Stimulated activated naive CD8-positive, alpha-beta T cell treated with anti-CD3 and anti-CD28 coated beads, Interleukin-15, amount 100 ng/mL, for 72 hours (primary cell): ENCODE measurements at places on chromosomes 3 and 15.

- DNase-seq = no peak
Observed at GRCh38 chr3:105413343-105413887, 46.7 kb downstream of the ALCAM start.

DNA sequence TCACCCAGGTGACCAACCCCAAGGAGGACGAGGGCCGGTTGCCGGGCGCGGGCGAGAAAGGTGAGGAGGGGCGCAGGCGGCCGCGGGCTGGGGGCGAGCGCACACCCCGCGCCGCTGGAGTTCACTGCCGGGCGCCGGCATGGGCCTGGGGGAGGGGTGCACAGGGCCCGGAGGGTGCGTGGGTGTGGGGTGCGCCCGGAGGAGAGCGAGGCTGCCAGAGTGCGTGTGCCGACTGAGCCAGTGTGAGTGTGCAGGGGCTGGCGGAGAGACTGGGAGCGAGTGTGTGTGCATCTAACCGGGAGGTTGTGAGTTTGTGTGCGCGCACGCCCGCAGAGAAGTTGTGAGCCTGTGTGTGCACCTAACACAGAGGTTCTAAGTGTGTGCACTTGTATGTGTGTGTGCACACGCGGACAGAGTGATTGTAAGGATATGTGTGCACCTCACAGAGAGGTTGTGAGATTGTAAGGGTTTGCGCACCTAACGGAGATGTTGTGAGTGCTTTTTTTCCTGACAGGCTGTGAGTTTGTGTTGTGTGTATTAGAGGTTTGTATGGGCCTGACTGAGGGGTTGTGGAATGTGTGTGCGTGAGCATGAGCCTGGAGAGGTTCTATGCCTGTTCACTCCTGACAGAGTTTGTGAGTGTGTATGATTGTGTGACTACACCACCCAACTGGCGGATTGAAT is 681 bp downstream of the CTDSPL start:
- DNase-seq = peak; percentile 38

- DNase-seq = no peak
Observed at GRCh38 chr3:119098619-119099222, 47.2 kb upstream of the TEX55 start.

GRCh38 chr15:101114610-101115009 is 137.2 kb downstream of the CHSY1 start:
- no peak for DNase-seq

- DNase-seq = no peak
Observed at GRCh38 chr3:157311633-157312375, 124.8 kb upstream of the PTX3 start.

- DNase-seq = no peak
Observed at GRCh38 chr15:88120026-88120425, 136.5 kb downstream of the NTRK3 start.

- peak; percentile 36 for DNase-seq
Observed at GRCh38 chr15:62482785-62483429, 317.8 kb upstream of the C2CD4B start.

GRCh38 chr3:20388971-20389370 is 203.0 kb upstream of the SGO1 start:
- DNase-seq = no peak

DNA sequence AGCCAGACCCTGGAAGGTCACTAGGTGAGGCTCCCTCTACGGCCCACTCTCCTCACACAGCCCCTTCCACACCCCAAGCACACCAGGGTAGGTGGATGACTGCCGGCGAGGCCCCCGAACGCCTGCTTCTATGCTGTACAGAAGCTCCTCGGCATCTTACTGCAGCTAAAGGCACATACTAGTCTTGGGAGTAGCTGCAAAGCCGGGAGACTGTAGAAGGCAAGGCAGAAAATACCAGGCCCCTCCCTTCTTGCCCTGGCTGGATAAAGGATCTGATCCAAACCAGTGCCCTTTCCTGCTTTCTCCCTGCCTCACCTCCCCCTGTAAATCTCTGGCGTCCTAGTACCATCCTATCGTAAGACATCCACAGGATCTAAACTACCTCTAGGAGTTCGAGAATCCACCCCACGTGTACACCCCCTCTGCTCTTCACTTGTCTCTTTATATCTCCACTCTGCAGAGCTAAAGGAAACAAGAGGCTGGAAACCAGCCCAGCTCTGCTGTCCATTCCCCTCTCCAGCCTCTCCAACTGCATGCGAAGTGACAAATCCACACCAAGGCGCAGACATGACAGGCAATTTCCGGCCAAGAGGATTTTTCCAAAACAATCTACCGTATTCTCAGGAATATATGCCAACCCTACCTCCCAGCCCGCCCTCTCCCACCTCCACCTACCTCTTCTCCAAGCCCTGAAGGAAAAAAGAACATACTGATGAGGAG is 11.8 kb downstream of the TNK2 start:
- no peak for DNase-seq

GRCh38 chr15:39392469-39393047 is 188.3 kb upstream of the THBS1 start:
- no peak for DNase-seq

DNA sequence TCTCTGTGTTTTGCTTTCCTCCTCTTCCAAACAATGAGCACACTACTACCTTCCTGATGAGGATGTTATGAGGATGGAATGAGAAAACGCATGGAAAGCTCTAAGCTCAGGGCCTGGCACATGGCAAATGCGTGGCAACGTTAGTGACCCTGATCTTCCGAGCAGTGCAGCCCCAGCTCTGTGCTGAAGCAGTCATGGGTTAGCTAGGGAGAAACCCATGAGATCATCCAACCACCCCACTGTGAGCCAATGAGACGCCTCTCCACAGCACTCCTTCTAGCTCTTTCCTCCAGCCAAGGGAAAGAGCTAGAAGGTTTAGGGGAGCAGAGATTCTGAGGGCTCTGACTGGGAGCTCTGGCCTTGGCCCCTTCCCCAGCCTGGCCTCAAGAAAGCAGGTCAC is 4.5 kb downstream of the CPN2 start:
- no peak for DNase-seq

DNA sequence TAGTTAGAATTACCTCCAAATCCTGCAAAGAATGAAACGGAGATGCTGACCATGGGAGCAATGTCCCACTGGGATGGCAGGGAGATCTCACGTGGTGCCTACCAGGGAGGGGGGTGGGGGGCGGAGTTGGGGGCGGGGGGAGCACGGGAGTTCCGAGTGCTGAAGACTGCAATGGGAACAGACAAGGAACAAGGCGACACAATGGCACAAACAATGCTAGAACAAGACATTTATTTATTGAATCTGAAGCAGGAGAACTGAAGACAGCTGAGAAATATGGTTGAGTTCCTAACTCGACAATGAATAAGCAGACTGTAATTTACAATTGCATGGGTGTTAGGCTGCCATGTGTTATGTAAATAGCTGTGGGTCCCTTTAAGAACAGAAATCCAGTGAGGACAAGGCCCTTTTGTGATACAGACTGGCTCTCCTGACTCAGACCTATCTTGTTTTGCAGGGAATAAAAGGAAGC is 91.2 kb downstream of the AQP9 start:
- no peak for DNase-seq

DNA sequence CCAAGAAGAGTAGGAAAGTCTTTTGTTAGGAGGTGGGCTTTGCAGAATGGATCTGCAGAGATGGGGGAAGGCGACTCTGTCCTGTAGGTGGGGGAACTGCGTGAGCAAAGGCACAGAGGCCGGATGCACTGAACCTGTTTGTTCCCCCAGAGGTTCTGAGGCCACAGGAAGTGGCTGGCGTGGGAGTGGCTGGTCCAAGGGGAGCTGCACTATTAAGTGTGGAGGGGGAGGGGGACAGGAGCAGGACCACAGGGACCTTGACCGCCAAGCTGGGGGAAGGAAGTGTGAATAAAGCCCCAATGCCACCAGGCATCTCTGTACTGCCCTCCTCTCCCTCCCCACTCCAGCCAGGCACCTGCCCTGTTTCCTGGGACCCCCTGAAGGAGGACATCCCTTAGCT is 51.8 kb downstream of the CYP11A1 start:
- peak; percentile 62 for DNase-seq

DNA sequence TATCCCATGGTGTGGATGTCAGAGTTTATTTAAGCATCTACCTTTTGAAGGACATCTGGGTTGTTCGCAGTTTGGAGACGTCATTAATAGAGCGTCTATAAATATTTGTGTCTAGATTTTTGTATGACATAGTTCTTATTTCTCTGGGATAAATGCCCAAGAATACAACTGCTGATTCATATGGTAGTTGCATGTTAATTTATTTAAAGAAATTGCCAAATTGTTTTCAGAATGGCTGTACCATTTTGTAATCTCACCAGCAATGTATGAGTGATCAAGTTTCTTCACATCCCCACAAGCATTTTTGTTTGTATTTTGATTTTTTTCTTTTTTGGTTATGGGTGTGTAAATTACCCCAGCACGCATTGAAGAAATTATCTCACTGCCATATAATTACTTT is 656.9 kb downstream of the NTRK3 start:
- DNase-seq = no peak

GRCh38 chr15:89740137-89740536 is 10.9 kb downstream of the MESP1 start:
- DNase-seq = peak; percentile 65

DNA sequence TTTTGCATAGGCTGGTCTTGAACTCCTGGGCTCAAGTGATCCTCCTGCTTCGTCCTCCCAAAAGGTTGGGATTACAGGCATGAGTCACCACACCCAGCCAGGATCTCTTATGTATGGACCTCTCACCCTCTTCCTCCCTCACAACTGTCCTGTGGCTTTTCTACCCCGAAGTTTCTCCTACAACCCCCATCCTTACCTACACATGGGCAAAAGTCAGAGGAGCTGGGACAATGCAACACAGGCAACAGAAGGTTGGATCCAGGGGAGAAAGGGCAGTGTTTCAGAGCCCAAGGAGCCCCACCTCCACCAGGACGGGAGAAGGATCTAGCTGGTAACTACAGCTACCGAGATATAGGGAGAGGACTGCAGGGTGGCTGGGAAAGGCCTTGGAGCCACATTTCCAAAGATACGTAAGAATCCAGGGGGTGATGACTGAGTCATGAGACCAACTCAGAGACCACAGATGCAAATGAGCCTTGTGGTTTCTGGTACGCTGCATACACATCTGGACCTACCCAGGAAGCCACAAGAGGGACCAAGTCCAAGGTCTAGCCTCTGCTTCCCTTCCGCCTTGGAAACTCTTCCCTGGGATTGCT is 13.6 kb downstream of the IGDCC4 start:
- DNase-seq = no peak

GRCh38 chr3:99817437-99818240 is at the start of gene CMSS1:
CMSS1 (plus strand) TSS chr3:99817862.
- peak; percentile 96 for DNase-seq

DNA sequence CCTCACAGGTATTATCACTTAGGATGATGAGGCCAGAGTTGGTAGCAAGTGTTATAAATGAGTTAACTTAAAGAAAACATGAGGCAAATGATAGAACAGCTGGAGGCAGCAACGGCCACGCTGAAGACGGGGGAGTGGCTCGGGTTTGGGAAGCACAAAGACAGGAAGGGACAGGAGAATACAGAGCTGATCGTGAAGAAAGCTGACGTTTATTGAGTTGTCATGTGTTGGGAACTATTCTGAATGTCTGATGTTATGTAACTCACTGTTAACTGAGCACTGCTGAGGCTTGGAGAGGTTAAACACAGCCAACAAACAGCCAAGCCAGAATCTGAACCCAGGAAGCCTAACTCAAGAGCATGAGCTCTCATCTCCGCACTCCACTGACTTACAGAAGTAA is 42.3 kb downstream of the FGD5 start:
- DNase-seq = no peak
